CD4-positive, alpha-beta T cell treated with Interleukin-12 subunit alpha and Interleukin-12 subunit beta, for 1 hour (primary cell): ENCODE measurements at places on chromosomes 6 and 20.

GRCh38 chr6:84141521-84141920, 85.9 kb downstream of the CEP162 start:
- no peak for DNase-seq

GRCh38 chr6:144013486-144013909, 5.4 kb upstream of the PLAGL1 start:
- DNase-seq: peak; percentile 67

- DNase-seq: no peak
Measured at GRCh38 chr6:155261111-155261900, 2.5 kb upstream of the CLDN20 start.

GRCh38 chr20:63032026-63032800, 25.4 kb upstream of the BHLHE23 start:
- DNase-seq: no peak

GRCh38 chr6:117149324-117149723, 116.0 kb upstream of the VGLL2 start:
- no peak for DNase-seq

DNA sequence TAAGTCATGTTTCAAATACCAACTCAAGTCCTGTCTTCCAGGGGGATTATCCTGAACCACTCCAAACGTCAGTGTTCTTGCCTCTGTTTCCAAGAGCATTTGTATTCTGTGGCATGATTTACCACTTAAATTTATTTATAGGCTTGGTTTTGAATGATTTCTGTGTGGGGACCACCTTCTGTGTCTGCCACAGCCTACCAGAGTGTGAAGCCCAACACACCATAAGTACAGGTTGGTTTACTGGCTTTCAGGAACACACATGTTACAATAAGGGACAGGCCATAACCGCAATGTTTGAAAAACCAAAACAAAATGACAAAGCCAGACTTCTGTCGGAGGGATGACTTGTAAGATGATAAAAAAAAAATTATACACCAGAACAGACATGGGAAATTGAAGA, 56.5 kb upstream of the MAP3K7 start:
- DNase-seq: no peak
